ENCODE measurements at places on chromosomes 5 and 9.

DNA sequence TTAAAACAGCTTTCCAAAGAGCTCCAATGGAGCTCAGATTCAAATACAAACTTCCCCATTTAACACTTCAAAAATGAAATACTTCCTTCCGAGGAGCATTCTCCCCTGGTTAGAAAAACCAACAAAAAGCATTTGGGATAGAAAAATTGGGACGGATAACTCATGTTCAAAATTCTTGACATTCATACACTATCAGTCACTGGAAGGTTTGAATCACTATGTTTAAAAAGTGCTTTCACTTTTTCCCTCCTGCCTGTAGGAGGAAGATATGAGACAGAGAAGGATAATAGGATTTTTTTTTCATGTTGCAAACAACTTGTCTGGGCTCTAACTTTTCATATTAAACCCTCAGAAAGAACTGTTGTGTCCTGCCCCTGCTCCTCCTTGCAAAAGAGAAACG, 412.0 kb downstream of the ACTL7B start:
- no peaks in the 10 kb centered on the region for H3K4me1 ChIP-seq
- no peak for DNase-seq
- no peaks in the 10 kb centered on the region for H3K36me3 ChIP-seq
- H3K27ac ChIP-seq, result no peak overlapping the region
- H3K27me3 ChIP-seq, result no peaks in the 10 kb centered on the region

GRCh38 chr9:12798066-12798770, 23.4 kb downstream of the LURAP1L start:
- no peaks in the 10 kb centered on the region for H3K36me3 ChIP-seq
- no peak overlapping the region for H3K27ac ChIP-seq
- no peak overlapping the region for H3K4me3 ChIP-seq
- no peaks in the 10 kb centered on the region for H3K4me1 ChIP-seq
- H3K27me3 ChIP-seq, result no peaks in the 10 kb centered on the region

DNA sequence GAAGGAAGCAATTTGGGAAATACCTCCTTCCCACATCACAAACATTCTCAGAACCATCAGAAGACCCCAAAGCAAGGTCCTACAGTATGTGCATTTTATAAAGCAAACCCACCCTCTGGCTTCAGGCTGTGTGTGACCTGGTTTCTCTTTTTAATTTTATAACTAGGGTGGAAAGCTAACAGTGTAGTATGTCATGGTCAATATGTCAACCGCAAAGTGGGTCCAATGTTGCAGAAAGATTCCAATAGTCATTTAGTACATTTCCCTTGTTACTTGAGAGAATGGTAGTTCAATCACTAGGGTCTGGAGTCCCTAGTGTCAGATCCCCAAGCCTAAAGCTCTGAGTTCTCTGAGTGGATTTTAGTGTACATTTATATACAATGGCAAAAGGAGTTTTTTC, 96.2 kb downstream of the FGF1 start:
- H3K36me3 ChIP-seq, result no peaks in the 10 kb centered on the region
- H3K4me3 ChIP-seq, result no peak overlapping the region

- no peaks in the 10 kb centered on the region for H3K27me3 ChIP-seq
- H3K27ac ChIP-seq, result no peak overlapping the region
- no peaks in the 10 kb centered on the region for H3K36me3 ChIP-seq
- DNase-seq, result no peak
- H3K4me3 ChIP-seq, result no peak overlapping the region
These were observed 70.2 kb upstream of the IL6ST start for GRCh38 chr5:56064984-56065383.

DNA sequence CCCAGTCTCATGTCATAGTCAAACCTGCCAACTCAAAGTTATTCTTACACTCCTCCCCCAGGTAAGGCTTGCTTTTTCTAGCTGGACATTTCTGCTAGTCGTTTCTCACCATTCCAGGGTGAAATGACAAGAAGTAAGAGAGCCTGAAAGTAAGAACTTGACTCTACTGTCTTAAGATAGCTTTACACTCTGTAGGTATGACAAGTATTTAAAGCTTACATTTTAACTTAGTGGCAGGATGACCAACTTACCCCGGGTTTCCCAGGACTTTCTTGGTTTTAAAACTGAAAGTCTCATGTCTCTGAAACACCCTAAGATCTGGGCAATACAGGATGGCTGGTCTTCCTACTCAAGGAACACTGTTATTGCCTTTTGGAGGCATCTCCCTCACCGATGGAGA, 67.5 kb upstream of the PIK3R1 start:
- peaks cover 14% of the 10 kb centered on the region for H3K4me1 ChIP-seq
- no peak overlapping the region for H3K4me3 ChIP-seq
- no peak for DNase-seq
- H3K27ac ChIP-seq, result no peak overlapping the region
- no peaks in the 10 kb centered on the region for H3K27me3 ChIP-seq

DNA sequence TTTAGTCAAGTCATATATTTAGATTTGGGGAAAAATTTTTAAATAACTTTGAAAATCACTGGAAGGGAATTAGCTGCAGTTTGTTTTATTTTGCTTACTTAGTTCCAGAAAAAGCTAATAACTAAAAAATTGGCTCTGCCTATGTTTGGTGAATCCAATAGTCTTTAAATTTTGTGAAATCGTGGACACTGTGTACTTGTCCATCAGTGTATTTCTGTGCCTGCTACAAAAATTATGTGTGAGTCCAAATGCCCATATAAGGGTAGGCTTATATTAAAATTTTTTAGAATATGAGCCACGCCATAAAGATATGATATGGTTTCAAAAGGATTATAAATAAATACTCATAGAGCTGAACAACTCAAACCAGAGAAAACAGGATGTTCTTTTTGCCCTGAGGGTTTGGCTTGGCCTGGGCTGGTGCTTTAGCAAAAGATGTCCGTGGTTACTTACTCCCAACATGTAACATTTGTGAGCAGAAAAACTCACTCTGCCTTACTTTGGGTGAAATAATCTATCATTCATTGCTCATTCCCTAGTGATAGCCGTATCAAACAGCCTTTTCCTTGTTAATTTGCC, 133.2 kb upstream of the PRLR start:
- peaks cover 21% of the 10 kb centered on the region for H3K27me3 ChIP-seq
- no peak overlapping the region for H3K27ac ChIP-seq
- no peak overlapping the region for H3K4me3 ChIP-seq
- H3K4me1 ChIP-seq, result no peaks in the 10 kb centered on the region
- DNase-seq, result no peak
- no peaks in the 10 kb centered on the region for H3K36me3 ChIP-seq

GRCh38 chr5:119453040-119453373, 710 bp downstream of the HSD17B4 start:
- peak overlapping the region; percentile 91 for H3K4me3 ChIP-seq
- peaks cover 2% of the 10 kb centered on the region for H3K36me3 ChIP-seq
- H3K4me1 ChIP-seq, result peaks cover 26% of the 10 kb centered on the region
- no peak for DNase-seq
- H3K27me3 ChIP-seq, result peaks cover 16% of the 10 kb centered on the region
- H3K27ac ChIP-seq, result peak overlapping the region; percentile 87

- H3K27me3 ChIP-seq, result peaks cover 49% of the 10 kb centered on the region
- H3K27ac ChIP-seq, result no peak overlapping the region
- H3K4me1 ChIP-seq, result no peaks in the 10 kb centered on the region
- DNase-seq, result no peak
These were observed 18.2 kb downstream of the RUSC2 start for GRCh38 chr9:35508069-35508468.

GRCh38 chr9:112863746-112864145, 26.9 kb downstream of the SLC46A2 start:
- H3K36me3 ChIP-seq, result peaks cover 10% of the 10 kb centered on the region
- no peak overlapping the region for H3K27ac ChIP-seq
- no peak for DNase-seq
- no peak overlapping the region for H3K4me3 ChIP-seq
- peaks cover 36% of the 10 kb centered on the region for H3K4me1 ChIP-seq
- H3K27me3 ChIP-seq, result no peaks in the 10 kb centered on the region

DNA sequence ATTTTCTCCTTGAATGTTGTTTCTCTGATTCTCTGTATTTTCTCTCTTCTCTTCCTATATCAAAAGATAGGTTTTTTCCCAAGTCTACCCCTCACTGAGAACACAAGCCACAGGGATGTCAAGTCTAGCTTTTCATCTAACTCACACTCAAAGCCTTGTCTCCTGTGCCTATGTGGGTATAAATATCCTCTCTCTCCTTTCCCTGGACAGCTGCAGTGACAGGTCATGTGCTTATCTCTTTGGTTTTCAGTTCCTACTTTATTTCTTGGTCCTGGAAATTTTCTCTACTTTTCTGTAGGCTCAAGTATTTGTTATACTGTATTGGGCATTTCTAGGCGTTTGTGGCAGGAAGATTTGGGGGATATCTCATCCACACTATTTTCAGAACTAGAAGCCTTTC, 182.4 kb upstream of the MVB12B start:
- peaks cover 10% of the 10 kb centered on the region for H3K4me1 ChIP-seq
- peaks cover 71% of the 10 kb centered on the region for H3K27me3 ChIP-seq
- DNase-seq, result no peak
- no peak overlapping the region for H3K4me3 ChIP-seq

DNA sequence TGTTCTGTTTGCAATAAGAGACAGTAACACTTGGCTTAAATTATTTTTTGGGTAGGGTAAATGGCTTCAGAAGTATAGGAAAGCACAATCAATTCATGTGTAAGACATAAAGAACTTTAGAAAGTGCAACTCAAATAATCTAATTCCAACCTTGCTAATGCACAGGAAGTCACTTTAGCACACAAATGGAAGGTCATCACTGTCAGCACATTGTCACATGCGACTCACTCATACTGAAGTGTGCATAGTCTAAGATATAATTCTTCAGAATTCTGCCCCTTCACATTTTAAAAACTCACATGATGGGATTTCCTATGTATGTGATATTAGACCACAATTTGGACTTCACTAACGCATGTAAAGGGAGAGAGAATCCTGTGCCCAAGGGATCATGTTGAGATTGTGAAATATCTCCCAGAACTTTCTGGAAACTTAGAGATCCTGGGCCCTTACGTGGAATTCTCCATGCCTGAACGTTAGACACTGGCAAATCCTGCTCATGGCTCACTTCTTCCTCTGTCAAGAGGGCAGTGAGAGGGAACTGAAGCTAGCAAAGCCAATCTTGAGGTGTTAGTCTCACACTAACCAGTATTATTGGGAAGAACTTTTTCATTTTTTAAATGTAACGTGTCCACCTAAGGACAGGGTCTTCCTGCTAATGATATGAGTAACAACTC, 403.2 kb upstream of the PTGER4 start:
- no peaks in the 10 kb centered on the region for H3K36me3 ChIP-seq
- H3K27me3 ChIP-seq, result no peaks in the 10 kb centered on the region
- H3K4me1 ChIP-seq, result peaks cover 23% of the 10 kb centered on the region
- H3K4me3 ChIP-seq, result no peak overlapping the region
- no peak for DNase-seq
- H3K27ac ChIP-seq, result peak overlapping the region; percentile 78

- H3K27me3 ChIP-seq, result peaks cover 15% of the 10 kb centered on the region
- no peak overlapping the region for H3K4me3 ChIP-seq
- no peak for DNase-seq
- H3K36me3 ChIP-seq, result no peaks in the 10 kb centered on the region
These were observed 335.1 kb upstream of the PIK3R1 start for GRCh38 chr5:67880511-67880805.

- DNase-seq, result no peak
- H3K27me3 ChIP-seq, result no peaks in the 10 kb centered on the region
- peaks cover 5% of the 10 kb centered on the region for H3K36me3 ChIP-seq
- H3K4me1 ChIP-seq, result peaks cover 7% of the 10 kb centered on the region
These were observed 8.2 kb upstream of the ELL2 start for GRCh38 chr5:95969651-95970358.

DNA sequence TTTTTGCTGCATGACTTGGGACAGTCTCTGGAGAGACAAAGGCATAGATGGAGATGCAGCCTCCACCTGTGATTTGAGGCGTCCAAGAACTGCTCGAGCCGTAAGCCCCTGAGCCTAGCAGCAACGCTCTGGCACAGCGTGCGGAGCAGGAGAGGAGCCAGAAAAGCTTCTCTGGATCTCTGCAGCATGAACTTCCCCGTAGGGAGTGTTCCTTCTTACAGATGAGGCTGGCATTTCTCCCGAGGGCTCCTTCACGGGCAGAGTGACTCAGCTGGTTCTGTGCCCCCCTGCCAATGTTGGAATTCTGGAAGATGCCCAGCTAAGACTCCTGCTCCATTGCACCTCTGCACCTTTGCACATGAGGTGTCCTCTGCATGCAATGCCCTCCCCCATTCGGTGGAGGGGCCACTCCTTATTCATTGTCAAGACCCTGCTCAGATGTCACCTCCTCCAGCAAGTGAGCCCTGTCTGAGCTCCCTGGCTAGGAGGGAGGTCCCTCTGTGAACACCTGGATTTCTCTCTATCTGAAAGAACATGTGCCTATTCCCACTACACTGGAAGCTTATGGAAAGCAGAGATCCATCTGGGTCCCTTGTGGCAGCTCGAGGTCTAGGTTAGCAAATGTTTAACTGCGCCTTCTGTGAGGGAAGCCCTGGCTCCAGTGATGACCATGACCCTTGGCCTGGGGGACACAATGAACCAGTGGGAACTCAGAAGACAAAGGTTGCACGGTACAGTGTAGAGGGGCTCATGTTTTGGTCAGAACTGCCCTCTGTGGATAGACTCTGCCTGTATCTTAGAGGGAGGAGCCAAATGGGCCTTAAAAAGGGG, 39.6 kb downstream of the SH3PXD2B start:
- no peak for DNase-seq
- H3K27ac ChIP-seq, result no peak overlapping the region
- H3K27me3 ChIP-seq, result peaks cover 57% of the 10 kb centered on the region
- no peaks in the 10 kb centered on the region for H3K36me3 ChIP-seq
- no peaks in the 10 kb centered on the region for H3K4me1 ChIP-seq

- H3K4me1 ChIP-seq, result no peaks in the 10 kb centered on the region
- peaks cover 22% of the 10 kb centered on the region for H3K36me3 ChIP-seq
- no peak overlapping the region for H3K4me3 ChIP-seq
- no peaks in the 10 kb centered on the region for H3K27me3 ChIP-seq
- no peak for DNase-seq
These were observed 21.5 kb upstream of the GPR21 start for GRCh38 chr9:123011878-123012528.

- H3K36me3 ChIP-seq, result peaks cover 8% of the 10 kb centered on the region
- peak; percentile 55 for DNase-seq
- H3K27me3 ChIP-seq, result no peaks in the 10 kb centered on the region
- peak overlapping the region; percentile 48 for H3K4me3 ChIP-seq
These were observed 13.7 kb downstream of the GLRX start for GRCh38 chr5:95808686-95809413.

DNA sequence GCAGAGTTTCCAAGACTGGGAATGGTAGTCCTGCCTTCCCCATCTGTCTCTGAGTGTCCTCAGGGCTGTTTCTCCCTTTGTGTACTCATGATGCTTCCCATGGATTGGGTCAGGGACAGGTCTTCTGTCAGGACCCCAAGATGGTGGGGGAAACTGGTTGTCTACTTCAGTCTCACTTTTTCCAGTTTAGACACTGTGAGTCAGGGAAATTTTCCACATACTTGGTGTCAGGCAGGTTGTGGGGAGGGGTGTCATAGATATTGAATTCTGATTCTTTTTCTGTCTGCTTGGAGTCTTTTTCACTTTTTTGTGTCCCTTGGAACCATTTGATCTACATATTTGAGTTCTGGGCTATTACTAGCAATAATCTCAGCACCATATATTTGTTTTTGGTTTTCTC, 10.3 kb downstream of the POLK start:
- peaks cover 44% of the 10 kb centered on the region for H3K4me1 ChIP-seq
- H3K27me3 ChIP-seq, result no peaks in the 10 kb centered on the region
- no peak overlapping the region for H3K4me3 ChIP-seq
- no peak for DNase-seq
- H3K27ac ChIP-seq, result no peak overlapping the region
- H3K36me3 ChIP-seq, result peaks cover 1% of the 10 kb centered on the region

- no peak within 1 kb of the TSS for H3K4me3 ChIP-seq
- peaks cover 30% of the 10 kb centered on the region for H3K27me3 ChIP-seq
- no peak for DNase-seq
- H3K4me1 ChIP-seq, result no peaks in the 10 kb centered on the region
- H3K27ac ChIP-seq, result no peak within 1 kb of the TSS
These were observed at the start of gene PDLIM4 for GRCh38 chr5:132257131-132258101. PDLIM4 (plus strand) TSS chr5:132257696; CDS start chr5:132257735, 39 bp downstream.

- no peaks in the 10 kb centered on the region for H3K27me3 ChIP-seq
- H3K36me3 ChIP-seq, result no peaks in the 10 kb centered on the region
- H3K4me3 ChIP-seq, result no peak overlapping the region
- no peak overlapping the region for H3K27ac ChIP-seq
These were observed 165.7 kb downstream of the CEMIP2 start for GRCh38 chr9:71602652-71603051.

All from central memory CD8-positive, alpha-beta T cell (primary cell).